HT-29 (cell line): ENCODE measurements at places on chromosomes 5 and 9. TPM values are rescaled to one million over a fixed set of nuclear protein-coding genes. Genes with fewer than 3 reads are reported as not detected.

FOXD4L4 gene
- not detected in 2 replicates for total RNA-seq

PRRC1 gene
- total RNA-seq = 26.6 and 30.6 TPM in 2 replicates

ZDHHC11 gene
- 23.2 and 43.4 TPM in 2 replicates for total RNA-seq

CD14 gene
- 8.0 and 12.2 TPM in 2 replicates for total RNA-seq

MOB3B gene
- total RNA-seq = 3.1 TPM in 2 replicates
